ENCODE measurements at places on chromosomes 4 and X. TPM values are rescaled to one million over a fixed set of nuclear protein-coding genes. Genes with fewer than 3 reads are reported as not detected.

The SLC7A11 gene
- 69.1 TPM for total RNA-seq

The GNPDA2 gene
- total RNA-seq = 25.0 TPM

The TMA16 gene
- total RNA-seq = 24.6 TPM

The VSIG4 gene
- not detected for total RNA-seq

The GPR78 gene
- 3.0 TPM for total RNA-seq

The GAGE12J gene
- total RNA-seq = not detected

The DCLK2 gene
- 5.8 TPM for total RNA-seq

The CHIC2 gene
- 50.9 TPM for total RNA-seq

The ADH1A gene
- total RNA-seq = not detected

The CYLC1 gene
- total RNA-seq = not detected

The MRFAP1L1 gene
- 44.8 TPM for total RNA-seq

The PPP4R3C gene
- total RNA-seq = not detected

The GPC4 gene
- 0.83 TPM for total RNA-seq

The IDUA gene
- total RNA-seq = 6.0 TPM

The CAPN6 gene
- total RNA-seq = not detected

The SORBS2 gene
- total RNA-seq = 2.4 TPM

The PRRG3 gene
- not detected for total RNA-seq

The RAB41 gene
- total RNA-seq = not detected

The F11 gene
- total RNA-seq = not detected

The CENPVL2 gene
- total RNA-seq = not detected

The MAGEB1 gene
- not detected for total RNA-seq

The TRIM60 gene
- not detected for total RNA-seq

The P2RY8 gene
- total RNA-seq = not detected

The FGF13 gene
- total RNA-seq = 2.2 TPM

The ZXDA gene
- total RNA-seq = 5.1 TPM

The DMP1 gene
- not detected for total RNA-seq

The MMRN1 gene
- 0.14 TPM for total RNA-seq

The LEF1 gene
- 0.14 TPM for total RNA-seq

The PPP2R2C gene
- total RNA-seq = not detected

The SH3D19 gene
- 35.9 TPM for total RNA-seq

The RIPPLY1 gene
- total RNA-seq = not detected

The TMEM47 gene
- total RNA-seq = 105 TPM

The MGST2 gene
- total RNA-seq = 9.3 TPM

The SMIM10 gene
- 7.8 TPM for total RNA-seq

The SLITRK4 gene
- under 0.01 TPM for total RNA-seq

The MFAP3L gene
- total RNA-seq = 1.7 TPM

The COL4A6 gene
- 4.2 TPM for total RNA-seq

The MSN gene
- total RNA-seq = 104 TPM

The ASB12 gene
- not detected for total RNA-seq

The GAB3 gene
- 5.0 TPM for total RNA-seq

The BCLAF3 gene
- total RNA-seq = 6.1 TPM

The IL9R gene
- not detected for total RNA-seq

The RAB39B gene
- 0.85 TPM for total RNA-seq

The LRCH2 gene
- 14.2 TPM for total RNA-seq

The AMBN gene
- not detected for total RNA-seq

The NKX6-1 gene
- total RNA-seq = not detected

The CYBB gene
- not detected for total RNA-seq

The SORCS2 gene
- 1.1 TPM for total RNA-seq

The LINC00632 gene
- 6.2 TPM for total RNA-seq
